Pulmonary artery endothelial cell (primary cell): ENCODE measurements at places on chromosomes 5 and 9. TPM values are rescaled to one million over a fixed set of nuclear protein-coding genes. Genes with fewer than 3 reads are reported as not detected.

DNA sequence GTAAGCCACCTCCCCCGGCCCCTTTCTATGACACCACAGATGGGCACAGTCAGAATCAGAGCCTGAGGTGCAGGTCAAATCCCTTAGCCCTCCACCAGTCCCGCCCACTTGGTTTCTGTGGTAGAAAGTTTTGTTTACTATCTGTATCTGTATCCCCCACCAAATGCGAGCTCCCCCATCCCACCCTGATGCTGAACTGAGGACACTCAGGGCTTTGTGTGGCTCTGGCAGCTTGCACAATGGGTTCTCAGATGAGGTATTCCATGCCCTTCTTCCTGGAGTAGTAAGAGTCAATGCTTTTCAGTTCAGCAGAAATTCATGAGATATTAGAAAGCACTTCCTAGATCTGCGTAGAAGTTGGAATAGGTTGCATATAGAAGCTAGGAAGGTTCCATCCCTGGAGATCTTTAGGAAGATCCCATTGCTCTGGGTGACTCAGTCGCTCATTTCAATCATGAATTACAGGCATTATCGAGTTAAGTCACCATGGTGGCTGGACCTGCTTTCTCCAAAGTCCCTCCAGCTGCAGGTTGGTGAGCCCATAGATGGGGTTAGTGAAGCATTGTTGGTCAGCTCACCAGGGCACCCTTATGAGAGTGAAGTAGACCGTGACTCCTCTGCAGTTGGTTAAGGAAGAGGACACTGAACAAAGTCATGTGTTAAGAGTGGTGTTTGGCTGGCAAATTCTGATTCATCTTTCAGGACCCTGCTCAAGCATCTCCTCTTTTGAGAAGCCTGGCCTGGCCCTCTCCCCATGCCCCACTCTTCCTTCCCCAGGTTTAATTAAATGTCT is 10.6 kb upstream of the KCNIP1 start:
- DNase-seq = no peak

GRCh38 chr5:84197538-84197937 is 187.1 kb downstream of the EDIL3 start:
- DNase-seq = no peak

DNA sequence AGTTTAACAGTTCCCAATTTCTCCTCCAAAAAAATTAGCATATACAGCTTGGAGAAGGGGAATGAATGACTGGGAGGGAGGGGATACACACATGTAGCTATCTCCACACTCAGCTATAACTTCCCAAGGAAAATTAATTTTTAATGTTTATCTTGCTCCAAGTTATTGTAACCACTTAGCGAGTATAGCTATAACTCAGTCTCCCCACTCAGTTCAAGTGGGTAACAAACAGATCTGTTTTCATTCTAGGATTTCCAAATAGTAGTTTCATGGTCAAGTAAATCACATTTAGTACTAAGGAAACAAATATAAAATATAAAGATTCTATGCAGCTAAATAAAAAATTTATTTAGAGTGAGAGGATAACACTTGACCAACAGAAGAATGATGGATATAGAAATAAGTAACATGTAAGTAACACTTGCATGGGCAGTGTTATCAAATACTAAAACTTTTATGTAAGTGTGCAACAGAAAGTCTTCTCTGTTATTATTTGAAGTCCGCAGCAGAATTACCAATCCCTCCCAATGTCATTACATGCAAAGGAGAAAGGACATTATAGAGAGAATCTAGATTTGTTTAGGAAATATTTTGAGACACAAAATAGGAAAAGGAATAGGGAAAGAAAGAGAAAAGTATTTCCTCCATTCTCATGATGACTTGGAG is 10.2 kb upstream of the NFIB start:
- no peak for DNase-seq

GRCh38 chr9:135093111-135093510 is 5.6 kb downstream of the OLFM1 start:
- DNase-seq = no peak

GRCh38 chr9:70257991-70258691 is 637 bp upstream of the SMC5 start:
- DNase-seq = no peak

- DNase-seq = peak; percentile 60
Measured at GRCh38 chr5:172417983-172418630, 36.2 kb downstream of the SH3PXD2B start.

DNA sequence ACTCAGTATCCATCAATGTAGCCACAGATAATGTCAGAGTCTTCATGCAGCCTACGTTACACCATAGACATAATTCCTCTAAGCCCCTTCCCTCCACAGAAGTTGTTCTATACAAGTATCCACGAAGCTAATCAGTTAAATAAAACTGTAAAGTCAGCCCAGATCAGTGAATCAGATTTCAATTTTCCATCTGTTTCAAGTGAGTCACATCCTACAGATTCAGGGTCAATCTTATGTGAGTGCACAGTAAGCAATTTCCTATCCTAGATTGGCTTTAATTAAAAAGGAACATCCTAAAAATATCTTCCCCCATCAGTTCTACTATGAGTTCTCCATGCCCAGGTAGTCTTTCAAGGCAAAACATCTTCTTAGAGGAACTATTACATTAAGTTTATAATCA is 402.5 kb downstream of the EFNA5 start:
- DNase-seq = no peak

DNA sequence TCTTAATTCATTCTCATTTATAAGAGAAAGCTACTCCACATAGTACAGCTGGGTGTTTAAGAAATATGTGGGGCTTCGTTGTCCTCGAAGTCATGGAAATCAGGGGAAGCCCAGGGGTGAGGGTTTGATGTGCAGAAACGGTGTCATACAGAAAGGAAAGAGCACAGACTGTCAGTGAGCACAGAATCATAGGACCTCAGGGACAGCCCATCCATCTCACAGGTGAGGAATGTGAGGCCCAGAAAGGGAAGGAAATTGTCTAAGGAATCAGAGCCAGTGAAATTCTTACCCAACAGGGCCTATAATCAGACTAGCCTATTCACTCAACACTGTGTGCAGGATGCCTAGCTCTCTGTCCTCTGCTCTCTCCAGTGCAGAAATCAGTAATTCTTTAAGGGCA is 535.6 kb downstream of the SPOCK1 start:
- no peak for DNase-seq

GRCh38 chr9:74379718-74380117 is 117.4 kb upstream of the RORB start:
- DNase-seq = no peak

DNA sequence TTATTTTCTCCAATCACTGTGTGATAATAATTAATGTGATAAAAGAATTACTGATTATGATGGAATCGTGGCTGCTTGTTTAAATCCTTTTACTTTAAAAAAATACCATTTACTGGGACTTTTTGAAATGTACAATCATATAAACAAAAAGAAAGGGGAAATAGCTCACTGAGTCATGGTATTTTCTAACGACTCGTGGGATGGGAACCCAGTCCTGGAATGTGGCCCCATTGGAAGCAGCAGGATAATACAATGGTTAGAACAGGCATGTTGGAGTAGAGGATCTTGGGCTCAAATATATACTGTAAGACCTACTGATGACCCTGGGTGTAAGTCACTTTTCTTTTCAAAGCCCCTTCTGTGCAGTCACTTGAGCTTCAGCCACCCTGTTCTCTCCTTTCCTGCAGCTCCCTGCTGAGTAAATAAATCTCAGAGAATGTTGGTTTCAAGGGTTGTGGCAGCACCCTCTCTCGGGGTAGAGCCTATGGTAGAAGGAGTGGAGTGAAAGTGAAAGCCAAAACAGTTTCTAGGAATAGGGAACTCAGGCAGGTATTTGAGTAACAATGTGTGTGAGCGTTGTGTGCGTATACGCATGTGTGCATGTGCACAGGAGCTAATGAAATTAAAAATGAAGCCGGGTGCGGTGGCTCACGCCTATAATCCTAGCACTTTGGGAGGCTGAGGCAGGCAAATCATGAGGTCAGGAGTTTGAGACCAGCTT is 40.8 kb upstream of the LARP1 start:
- peak; percentile 27 for DNase-seq

DNA sequence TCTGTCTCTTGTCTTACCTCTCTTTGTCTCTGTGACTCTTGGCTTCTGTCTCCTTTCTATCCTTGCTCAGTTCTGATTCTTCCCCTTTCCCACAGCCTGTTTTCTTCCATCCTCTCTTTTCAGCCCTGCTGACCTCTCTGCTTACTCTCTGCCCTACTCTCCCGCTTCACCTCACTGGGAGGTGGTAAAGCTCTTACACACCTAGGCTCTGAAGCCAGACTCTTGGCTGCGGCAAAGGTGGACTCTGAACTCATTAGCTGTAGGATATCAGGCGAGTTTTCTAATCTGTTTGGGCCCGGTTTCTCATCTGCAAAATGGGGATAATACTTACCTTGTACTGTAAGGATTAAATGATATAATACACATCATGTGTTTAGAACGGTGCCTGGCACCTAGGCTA is 11.1 kb downstream of the PCDH1 start:
- no peak for DNase-seq

DNA sequence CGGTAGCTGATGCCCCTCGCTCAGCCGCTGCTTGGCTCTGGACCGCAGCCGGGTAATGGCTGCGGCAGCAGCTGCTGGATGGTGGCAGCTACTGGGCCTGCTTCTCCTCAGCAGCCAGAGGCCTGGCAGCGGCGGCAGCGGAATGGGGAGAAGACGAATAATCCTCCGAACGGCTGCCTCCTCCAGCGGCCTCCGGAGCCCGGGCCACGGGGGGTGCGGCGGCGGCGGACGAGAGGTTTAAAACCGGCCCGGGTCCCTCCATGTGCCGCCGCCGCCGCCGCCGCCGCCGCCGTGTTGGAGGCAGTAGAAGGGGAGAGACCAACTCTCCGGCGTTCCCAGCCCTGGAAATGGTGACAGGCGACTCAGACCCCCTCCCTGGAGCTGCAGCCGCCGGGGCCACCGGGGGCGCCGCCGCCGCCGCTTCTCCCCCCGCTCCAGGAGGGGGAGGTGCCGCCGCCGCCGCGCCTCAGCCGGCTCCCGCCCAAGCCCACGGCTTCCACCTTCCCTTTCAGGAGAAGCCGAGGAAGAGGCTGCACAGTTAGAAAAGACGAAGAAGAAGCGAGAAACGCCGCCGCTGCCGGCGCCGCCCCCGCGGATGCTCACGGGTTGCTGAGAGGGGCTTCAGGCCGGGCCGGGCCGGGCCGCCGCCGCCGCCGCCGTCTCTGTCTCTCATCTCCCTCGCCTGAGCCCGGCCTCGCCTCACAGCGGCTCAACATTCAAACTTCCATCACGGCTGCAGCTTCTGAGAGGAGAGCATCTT is 118.4 kb upstream of the PRSS3 start:
- no peak for DNase-seq

- DNase-seq = no peak
Measured at GRCh38 chr9:109150925-109151545, 16.0 kb downstream of the FRRS1L start.

- DNase-seq = no peak
Measured at GRCh38 chr9:29830821-29831220, 2257.5 kb upstream of the C9orf72 start.

GRCh38 chr9:92775466-92775865 is 10.8 kb upstream of the BICD2 start:
- DNase-seq = no peak

- DNase-seq = no peak
Measured at GRCh38 chr9:11431490-11431889, 818.7 kb upstream of the PTPRD start.

GRCh38 chr5:138372225-138372624 is 19.7 kb downstream of the KDM3B start:
- DNase-seq = no peak

- DNase-seq = no peak
Measured at GRCh38 chr5:94900006-94900505, 281.6 kb downstream of the SLF1 start.

DNA sequence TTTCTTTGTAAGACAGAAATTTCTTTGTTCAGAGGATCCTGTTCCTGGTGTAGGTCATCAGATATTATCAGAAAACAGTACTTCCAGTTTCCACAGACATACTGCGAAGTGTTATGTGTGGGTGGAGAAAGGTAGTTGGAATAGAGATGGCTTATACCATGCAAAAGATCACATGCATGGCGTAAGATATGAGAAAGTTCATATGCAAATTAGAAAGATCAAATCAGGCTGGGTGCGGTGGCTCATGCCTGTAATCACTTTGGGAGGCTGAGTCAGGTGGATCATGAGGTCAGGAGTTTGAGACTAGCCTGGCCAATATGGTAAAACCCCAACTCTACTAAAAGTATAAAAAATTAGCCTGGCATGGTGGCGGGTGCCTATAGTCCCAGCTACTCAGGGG is 65.2 kb upstream of the GLIS3 start:
- DNase-seq = no peak

Gene SLC4A9
- total RNA-seq = not detected in 2 replicates

Gene CDH9
- not detected in 2 replicates for total RNA-seq

Gene PTGDS
- total RNA-seq = not detected in 2 replicates

Gene GPRIN1
- total RNA-seq = 6.0 and 7.5 TPM in 2 replicates

Gene RNF224
- 0.07 TPM in 2 replicates for total RNA-seq

Gene PCA3
- 0.79 and 1.2 TPM in 2 replicates for total RNA-seq
